GDM1 (cell line): ENCODE measurements at places on chromosomes 7 and 10.

- no peak for DNase-seq
These were observed 240.7 kb downstream of the MGMT start for GRCh38 chr10:129707406-129708388.

DNA sequence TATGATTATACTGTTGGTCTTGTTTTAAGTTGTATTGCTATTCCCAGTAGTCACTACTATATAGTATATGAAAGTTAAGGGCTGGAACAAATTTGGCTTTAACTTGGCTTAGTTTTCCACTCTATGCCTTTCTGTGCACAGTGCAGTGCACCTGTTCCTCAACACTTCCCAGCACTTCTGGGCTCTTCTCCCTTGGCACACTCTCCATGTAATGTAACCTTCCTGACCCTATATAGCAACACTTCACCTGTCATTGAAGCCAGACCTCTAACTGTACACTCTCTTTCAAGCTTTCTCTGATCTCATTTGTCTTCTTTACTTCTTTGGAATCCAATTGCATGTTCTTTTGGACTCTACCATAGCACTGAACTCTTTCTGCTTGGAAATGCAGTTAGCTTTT, 83.9 kb upstream of the SMIM30 start:
- no peak for DNase-seq

DNA sequence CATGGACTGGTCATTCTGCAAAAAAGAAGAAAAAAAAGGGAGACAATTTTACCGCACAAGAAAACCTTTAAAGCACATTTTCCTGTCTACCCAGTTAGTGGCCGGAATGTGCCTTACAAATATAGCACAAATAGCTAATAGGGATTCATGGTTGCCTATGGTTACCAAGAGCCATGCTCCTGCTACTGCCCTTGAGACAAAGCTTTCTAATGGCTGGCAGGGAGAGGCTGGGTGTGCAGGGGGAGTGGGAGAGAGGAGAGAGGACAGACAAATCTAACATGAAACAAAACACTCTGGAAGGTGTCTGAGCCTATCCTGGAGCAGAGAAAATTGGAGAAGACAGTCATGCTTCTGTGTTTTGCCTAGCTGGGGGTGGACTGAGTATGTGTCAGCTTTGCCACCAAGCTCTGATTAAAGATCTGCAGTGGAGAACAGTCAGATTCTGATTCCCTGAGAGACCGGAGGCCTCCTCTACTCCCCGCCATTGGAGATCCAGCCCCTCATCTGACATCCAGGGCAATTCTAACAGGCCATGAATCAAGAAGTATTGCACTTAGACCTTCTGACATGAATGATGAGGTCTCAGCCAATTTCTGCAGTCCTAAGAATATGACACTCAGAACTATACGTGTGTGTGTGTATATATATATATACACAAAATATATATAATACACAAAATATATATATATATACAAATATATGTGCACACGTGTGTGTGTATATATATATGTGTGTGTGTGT, 80.2 kb downstream of the PRTFDC1 start:
- no peak for DNase-seq

GRCh38 chr7:103573479-103574058, 127.6 kb upstream of the SLC26A5 start:
- DNase-seq = no peak

DNA sequence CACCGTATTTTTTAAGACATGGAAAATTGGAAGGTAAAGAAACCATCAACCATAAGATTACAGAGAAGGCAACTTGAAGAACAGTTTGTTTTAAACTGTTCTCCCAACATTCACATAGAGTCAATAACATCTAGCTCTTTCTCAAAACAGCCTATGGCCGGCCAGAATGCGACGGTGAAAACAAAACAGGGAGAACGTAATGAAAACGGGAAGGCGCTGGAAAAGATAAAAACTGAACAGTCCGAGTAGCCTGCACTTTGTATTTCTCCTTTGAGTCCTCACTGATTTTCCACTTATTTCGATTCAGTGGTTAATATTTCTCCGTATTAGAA, 637 bp downstream of the MICU1 start:
- no peak for DNase-seq

GRCh38 chr10:127243490-127244272, 47.3 kb upstream of the INSYN2A start:
- no peak for DNase-seq

- DNase-seq = no peak
These were observed 57.7 kb downstream of the KLF6 start for GRCh38 chr10:3727268-3727667.

DNA sequence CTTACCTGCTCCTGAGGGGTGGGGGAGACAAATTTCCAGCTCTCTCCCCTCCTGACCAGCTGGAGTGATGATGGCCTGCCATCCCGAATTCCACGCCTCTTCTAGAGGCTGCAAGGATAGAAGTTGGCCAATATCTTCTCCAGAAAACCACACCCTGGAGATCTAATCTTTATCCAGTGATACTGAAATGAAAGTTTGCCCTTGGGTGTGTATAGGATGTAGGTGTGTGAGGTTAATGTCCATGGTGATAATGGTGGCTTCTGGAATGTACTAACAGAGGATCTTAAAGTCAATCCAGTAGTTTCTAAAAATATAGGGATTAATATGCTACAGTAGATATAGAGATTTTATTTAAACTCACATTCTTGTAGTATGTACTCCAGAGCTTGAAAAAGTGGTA, 22.2 kb downstream of the AKR1B15 start:
- DNase-seq = no peak

DNA sequence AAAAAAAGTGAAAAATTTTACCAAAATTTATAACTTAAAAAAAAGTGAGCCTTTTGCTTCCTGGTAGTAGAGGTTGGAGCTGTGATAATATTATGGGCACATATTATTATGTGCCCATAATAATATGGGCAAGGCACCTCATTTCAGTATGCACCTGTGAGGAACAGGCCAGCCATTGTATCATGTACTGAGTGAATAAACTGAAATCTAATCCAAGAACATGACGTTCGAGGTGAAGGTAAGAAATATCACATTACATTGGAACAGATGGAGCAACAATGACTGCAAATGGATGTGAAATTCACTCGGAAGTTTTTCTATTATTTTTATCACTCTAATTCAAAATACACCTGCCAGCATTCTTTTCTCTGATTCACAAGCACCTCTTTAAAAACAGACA, 216.0 kb downstream of the KLF6 start:
- no peak for DNase-seq

GRCh38 chr10:95295031-95295755, 4.4 kb upstream of the PDLIM1 start:
- DNase-seq = peak; percentile 59

- DNase-seq = no peak
These were observed 47.8 kb downstream of the SPAM1 start for GRCh38 chr7:123972831-123973230.

GRCh38 chr7:26522633-26523032, 231.0 kb downstream of the SNX10 start:
- no peak for DNase-seq

DNA sequence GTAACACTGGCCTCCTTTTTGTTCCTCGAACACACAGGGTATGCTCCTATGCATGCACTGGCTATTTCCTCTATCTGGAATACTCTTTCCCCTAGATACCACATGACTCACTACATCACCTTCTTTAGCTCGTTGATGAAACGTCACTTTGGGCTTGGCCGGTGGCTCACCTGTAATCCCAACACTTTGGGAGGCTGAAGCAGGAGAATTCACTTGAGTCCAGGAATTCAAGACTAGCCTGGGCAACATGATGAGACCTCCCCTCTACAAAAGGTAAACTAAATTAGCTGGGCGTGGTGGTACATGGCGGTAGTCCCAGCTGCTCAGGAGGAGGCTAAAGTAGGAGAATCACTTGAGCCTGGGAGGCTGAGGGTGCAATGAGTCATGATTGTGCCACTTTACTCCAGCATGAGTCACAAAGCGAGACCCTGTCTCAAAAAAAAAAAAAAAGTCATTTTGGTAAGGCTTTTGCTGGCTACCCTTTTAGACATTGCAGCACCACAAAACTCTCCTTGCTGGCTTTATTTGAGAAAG, 14.5 kb downstream of the ANKIB1 start:
- no peak for DNase-seq

DNA sequence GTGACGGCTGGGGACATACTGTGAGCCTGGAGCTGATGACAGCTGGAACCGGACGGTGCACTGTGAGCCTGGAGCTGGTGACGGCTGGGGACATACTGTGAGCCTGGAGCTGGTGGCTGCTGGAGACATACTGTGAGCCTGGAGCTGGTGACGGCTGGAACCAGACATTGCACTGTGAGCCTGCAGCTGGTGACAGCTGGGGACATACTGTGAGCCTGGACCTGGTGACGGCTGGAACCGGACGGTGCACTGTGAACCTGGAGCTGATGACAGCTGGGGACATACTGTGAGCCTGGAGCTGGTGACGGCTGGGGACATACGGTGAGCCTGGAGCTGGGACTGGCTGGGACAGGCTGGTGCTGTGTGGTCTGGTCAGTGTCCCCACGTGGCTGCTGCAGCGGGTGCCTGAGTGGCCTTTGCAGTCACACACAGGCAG, 47.9 kb downstream of the PTPRN2 start:
- DNase-seq = no peak

GRCh38 chr7:4083513-4083912, 598.6 kb upstream of the FOXK1 start:
- DNase-seq = no peak

GRCh38 chr10:122567056-122567660, 6.6 kb downstream of the DMBT1 start:
- DNase-seq = no peak

DNA sequence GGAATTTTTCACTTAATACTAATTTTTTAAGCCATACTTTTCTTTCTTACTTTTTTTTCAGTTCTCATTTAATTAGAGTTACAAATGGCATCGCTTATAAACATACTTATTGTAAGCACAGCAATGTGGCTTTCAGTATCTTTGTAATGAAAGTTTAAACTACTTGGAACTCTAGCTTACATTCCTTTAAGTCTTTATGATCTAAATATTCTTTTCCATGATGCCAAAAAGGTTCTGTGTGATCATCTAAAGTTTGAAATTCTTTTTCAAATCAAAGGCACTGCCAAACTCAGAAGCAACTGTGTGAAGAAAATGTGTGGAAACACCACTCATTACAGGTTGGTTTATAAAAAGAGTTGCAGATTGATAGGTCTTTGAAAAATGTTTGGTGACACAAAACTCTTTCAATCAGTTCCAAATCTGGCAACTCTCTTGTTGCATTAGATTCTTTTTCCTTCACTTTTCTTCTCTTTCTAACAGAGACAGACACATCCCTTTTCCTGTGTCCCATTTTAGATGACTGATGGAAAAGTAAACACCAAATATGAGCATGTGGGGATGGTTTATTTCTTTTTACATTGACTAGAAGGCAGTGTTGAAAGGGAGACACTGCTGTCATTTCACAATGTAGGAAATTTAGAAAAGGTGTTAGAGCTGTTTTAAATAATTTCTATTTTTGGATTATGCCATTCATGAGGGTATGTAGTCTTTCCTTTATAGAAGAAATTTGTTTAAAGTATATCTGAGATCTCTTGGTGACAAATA, 392.3 kb downstream of the SUGCT start:
- no peak for DNase-seq

DNA sequence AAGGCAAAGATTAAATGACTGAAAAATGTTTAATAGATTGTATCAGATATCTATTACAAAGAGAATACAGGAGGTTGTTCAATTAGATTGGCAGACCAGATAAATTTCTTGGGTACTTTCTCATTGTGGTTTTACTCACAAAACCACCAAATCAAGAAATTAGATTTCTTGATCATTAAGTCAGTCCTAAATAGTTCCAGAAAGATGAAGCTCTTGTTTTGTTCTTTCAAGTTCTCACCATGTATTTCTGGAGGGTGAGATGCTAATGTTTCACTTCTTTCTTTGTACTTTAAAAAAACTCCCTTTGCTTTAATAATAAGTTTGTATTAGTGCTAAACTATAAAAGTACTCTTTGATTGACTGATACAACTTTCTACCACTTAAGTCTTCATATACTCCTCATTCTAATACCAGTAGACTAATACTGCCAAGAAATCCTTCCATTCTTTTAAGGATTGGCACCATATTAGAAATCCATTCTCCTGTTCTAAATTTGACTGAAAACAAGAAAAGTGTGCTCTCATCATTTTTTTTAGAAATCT, 69.4 kb downstream of the RNF133 start:
- no peak for DNase-seq

DNA sequence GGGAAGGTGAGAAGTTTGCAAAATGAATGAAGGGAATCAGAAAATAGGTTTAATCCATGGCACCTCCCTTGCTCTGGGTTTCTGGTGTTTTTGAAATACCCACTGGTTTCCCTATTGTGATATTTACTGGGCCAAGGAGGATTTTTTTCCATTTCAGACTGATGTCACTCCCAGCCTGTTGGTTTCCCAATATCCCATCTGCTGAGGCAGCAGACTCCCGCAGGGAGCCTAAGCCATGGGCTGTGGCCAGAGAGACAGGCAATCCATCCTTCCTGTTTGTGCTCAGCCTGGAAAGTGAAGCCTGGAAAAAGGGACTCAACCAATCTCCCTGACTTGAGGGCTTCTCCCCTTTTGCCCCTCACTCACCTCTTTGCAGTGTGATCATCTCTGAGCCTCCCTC, 22.8 kb downstream of the FAM107B start:
- DNase-seq = no peak

DNA sequence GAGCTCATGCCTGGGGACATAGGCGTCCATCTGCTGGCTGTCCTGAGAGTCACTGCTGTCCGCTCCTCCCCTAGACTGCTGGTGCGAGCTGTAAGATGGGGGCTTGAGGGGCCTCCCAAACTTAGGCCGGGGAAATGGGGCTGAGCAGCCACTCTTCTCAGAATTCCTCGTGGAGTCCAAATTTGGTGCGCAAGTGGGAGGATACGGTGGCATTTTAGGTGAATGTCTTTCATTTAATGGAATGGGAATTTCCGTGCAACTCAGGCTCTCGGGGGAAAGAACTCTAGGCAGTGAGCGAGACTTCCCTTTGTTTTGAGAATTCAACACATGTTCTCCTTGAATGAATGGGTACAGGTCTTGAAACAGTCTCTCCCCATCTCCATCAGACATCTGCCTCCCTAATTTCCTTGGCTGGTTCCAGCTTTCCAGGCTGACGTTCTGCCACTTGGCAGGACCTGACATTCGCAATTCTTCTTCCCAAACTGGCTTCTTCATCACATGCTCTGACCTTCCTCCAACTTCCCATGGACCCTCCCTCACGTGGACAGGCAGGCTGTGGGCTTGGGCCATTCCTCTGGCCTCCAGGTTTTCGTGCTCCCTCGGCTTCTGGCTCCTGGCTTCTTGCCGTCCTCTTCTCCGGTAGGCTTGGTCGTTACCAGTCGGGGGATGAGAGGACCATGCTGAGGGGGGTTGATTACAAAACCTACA, 30.1 kb downstream of the JCAD start:
- no peak for DNase-seq

GRCh38 chr10:90741926-90742565, 115.8 kb downstream of the HTR7 start:
- no peak for DNase-seq

DNA sequence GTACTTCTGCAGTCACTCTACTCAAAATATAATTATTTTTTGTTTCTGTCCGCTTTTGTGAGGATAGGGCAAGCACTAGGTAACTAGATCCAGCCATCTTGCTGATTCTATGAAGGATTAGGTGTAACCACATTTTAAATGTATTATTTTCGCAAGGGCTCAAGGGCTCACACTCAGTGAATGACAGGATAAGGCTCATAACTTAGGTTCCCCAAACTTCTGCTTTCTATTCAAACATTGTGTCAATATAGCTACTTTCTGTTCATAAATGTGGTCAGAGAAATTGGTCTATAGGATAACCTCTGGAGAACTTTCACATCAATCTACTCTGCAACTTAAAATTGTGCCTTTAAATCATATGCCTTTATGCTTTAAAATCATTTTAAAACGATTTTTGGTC, 1141.2 kb downstream of the SORCS1 start:
- DNase-seq = no peak

- DNase-seq = no peak
These were observed 157.0 kb downstream of the EMX2 start for GRCh38 chr10:117699436-117700075.
